B cell (primary cell): ENCODE measurements at places on chromosomes 12 and 14.

DNA sequence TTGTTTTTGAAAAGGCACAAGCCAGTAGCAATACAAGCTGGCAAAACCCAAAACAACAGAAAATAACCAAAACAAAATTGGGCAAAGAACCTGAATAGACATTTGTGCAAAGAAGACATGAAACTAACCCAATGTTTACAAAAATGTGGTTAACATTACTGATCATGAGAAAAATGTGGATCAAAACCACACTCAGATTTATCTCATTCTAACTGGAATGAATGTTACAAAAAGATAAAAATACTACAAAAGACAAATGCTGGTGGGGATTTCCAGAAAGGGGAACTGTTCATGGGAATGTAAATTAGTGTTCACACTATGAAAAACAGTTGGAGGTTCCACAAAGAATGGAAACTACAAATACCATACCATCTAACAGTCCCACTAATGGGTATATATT is 26.6 kb downstream of the ASCL4 start:
- H3K36me3 ChIP-seq: no peaks in the 10 kb centered on the region
- H3K27ac ChIP-seq: no peak overlapping the region
- no peaks in the 10 kb centered on the region for H3K27me3 ChIP-seq

- H3K36me3 ChIP-seq: peaks cover 14% of the 10 kb centered on the region
- H3K4me3 ChIP-seq: no peak overlapping the region
- peaks cover 2% of the 10 kb centered on the region for H3K4me1 ChIP-seq
- H3K27me3 ChIP-seq: no peaks in the 10 kb centered on the region
- no peak for DNase-seq
These were observed 32.4 kb downstream of the HIGD1C start for GRCh38 chr12:50984586-50985298.

DNA sequence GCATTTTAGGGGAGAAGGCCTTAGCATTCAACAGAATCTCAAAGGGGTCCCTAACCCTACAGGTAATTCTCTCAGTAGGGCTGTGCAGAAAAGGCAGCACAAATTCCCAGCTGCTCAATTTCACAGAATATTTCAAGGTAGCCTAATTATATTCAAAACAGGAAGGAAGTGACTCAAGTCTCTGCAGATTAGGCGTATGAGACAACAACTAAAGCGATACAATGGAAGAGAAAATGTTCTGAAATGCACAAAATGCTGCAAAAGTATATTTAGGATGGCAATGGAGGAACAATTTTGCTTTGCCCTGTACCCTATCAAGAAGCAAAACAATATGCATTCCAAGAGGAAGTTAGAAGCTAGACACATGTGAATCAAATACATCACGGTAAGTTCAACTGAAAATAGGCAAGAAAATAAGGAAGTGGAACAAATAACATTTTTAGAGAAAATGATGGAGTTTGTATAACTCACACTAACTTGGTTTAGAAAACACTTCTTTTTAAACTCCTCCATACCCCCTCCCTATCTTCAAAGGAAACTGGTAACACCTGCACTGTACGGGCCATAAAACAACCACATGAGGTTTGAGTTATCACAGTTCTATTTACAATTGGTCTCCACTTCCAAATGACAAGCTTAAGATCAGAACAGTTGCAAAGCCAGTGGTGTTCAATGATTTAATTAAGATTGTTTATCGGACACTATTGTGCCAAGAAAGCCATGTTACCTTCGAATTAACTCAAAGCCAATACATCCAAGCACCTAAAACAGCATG is 1.6 kb downstream of the GIT2 start:
- peaks cover 34% of the 10 kb centered on the region for H3K4me1 ChIP-seq
- peak; percentile 67 for DNase-seq
- no peaks in the 10 kb centered on the region for H3K27me3 ChIP-seq
- peaks cover 21% of the 10 kb centered on the region for H3K36me3 ChIP-seq

DNA sequence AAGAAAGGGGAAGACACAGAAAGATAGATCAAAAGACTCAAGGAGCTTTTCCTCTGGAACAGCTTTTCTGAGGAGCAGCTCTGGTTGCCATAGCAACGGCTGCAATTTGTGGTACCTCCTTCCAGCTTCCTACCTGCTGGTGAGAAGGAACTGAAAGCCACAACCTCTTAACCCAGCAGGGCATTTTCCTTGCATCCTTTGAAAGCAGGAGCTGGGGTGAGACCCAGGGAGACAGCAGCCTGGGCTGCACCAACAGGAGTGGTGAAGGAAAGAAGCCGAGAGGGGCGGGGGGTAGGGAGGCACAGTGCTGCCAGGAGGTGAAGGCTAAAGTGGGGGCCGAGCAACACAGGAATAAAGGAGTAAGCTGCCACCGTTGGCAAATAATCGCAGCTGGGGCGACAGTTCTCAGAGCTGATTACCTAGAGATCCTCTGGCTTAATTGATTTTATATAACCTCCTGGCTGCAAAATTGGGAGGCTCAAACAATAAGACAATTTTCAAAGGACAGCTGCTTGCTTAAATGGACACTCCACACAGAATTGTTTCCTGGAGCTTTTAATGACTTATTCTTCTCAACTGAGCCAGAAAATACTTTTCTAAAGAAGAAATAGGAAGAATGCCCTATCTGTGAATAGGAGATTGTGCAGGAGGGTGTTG is 129.4 kb downstream of the RPAP3 start:
- H3K27ac ChIP-seq: no peak overlapping the region
- H3K36me3 ChIP-seq: no peaks in the 10 kb centered on the region
- H3K4me3 ChIP-seq: no peak overlapping the region
- no peaks in the 10 kb centered on the region for H3K4me1 ChIP-seq

DNA sequence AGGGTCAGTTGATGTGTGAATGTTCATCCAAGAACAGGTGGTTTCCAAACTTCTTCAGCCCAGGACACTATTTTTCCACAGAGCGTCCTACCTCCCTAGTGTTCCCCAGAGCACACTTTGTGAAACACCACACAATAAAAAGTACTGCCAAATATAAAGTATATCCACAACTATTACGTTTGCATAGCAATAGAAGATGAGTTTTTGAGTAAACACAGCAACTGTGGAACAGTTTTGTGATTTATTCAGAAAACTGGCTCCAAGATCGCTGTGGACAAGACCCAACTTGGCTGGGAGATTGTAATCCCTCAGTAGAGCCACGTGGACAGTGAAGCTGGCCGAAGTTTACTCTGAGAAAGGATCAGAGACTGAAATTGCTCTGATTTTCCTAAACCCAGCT is 14.5 kb upstream of the MAP1LC3B2 start:
- peaks cover 28% of the 10 kb centered on the region for H3K4me1 ChIP-seq
- H3K27ac ChIP-seq: no peak overlapping the region
- no peak for DNase-seq
- no peaks in the 10 kb centered on the region for H3K36me3 ChIP-seq
- H3K4me3 ChIP-seq: no peak overlapping the region
- H3K27me3 ChIP-seq: no peaks in the 10 kb centered on the region

DNA sequence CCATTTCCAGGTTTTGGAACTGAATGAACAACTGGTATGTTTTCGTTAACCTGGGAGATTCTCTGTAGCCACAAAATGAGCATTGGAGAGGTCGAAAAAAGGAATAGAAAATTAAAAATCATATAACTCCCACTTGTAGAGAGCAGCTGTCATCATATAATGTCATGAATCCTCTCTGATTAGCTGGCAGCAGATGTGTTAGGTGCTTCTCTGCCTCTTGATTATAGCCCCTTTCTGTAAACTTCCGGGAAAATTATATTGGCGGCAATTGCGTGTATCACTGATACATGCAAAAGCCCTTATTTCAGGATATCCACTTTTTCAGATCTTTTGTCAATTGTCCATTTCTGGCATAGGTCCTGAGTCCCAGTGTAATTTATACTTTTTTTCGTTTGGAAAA is 31.7 kb downstream of the FGD4 start:
- no peaks in the 10 kb centered on the region for H3K27me3 ChIP-seq
- no peak overlapping the region for H3K4me3 ChIP-seq
- no peak for DNase-seq
- H3K27ac ChIP-seq: no peak overlapping the region

DNA sequence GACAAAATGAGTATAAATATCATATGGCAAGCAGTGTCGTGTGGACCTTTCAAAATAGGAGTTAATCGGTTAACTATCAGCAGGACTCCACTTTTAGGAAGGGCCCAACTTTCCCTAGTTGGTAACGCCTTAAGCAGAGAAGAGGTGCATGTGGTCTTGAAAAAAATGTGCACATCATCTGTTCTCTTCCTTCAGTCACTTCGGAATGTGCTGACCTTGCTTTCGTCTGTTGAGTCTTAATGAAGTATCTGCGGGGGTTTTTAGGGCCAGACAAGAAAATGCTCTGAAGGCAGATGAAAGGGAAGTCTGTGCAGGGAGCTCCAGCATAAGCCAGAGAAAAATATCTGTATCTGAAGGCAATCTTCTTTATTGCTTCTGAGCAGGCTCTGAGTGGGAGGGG is 185.2 kb downstream of the AEBP2 start:
- no peak overlapping the region for H3K4me3 ChIP-seq
- no peak overlapping the region for H3K27ac ChIP-seq
- no peaks in the 10 kb centered on the region for H3K36me3 ChIP-seq
- no peaks in the 10 kb centered on the region for H3K4me1 ChIP-seq
- DNase-seq: no peak

GRCh38 chr12:32768518-32768917 is 12.8 kb upstream of the YARS2 start:
- no peaks in the 10 kb centered on the region for H3K4me1 ChIP-seq
- no peaks in the 10 kb centered on the region for H3K36me3 ChIP-seq
- no peak overlapping the region for H3K4me3 ChIP-seq
- no peaks in the 10 kb centered on the region for H3K27me3 ChIP-seq

DNA sequence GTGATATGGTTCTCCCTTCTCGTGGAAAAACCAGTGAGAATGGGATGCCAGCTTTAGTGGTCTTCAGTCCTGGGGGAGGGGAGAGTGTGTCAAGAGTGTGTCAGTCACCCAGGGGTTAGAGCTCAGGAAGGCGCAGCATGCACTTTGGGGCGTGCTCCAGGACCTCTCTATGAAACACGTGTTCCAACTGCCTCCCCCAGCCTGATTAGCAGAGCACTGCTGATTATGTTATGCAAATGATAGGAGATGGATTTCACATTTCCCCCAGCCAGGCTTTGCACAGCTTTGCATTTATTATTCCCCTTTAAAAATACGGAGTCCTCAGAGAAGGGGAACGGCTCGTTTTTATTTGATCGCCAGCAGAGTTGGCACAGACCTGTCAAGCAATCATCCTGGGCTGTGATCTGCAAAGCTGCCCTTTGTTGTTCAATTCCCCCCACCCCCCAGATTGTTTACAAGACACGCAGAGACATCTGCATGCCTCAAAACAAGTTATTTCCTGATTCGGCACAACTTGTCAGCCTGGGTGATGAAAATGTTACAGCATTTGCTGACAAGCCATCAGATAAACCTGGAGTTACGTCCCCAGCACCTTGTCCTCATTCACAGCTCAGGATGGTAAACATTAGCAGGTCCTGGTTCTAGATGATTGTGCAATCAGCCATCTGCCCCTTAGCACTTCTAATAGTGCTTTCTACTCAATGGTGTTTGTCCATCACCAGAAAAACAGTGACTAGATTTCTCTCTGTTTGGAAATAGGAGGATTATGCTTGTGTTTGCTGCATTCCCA is 196.5 kb downstream of the NOVA1 start:
- no peak for DNase-seq
- no peaks in the 10 kb centered on the region for H3K27me3 ChIP-seq
- H3K27ac ChIP-seq: no peak overlapping the region
- H3K36me3 ChIP-seq: no peaks in the 10 kb centered on the region
- H3K4me3 ChIP-seq: no peak overlapping the region

- DNase-seq: no peak
- no peaks in the 10 kb centered on the region for H3K27me3 ChIP-seq
These were observed 110.2 kb downstream of the ALX1 start for GRCh38 chr12:85390266-85390665.

DNA sequence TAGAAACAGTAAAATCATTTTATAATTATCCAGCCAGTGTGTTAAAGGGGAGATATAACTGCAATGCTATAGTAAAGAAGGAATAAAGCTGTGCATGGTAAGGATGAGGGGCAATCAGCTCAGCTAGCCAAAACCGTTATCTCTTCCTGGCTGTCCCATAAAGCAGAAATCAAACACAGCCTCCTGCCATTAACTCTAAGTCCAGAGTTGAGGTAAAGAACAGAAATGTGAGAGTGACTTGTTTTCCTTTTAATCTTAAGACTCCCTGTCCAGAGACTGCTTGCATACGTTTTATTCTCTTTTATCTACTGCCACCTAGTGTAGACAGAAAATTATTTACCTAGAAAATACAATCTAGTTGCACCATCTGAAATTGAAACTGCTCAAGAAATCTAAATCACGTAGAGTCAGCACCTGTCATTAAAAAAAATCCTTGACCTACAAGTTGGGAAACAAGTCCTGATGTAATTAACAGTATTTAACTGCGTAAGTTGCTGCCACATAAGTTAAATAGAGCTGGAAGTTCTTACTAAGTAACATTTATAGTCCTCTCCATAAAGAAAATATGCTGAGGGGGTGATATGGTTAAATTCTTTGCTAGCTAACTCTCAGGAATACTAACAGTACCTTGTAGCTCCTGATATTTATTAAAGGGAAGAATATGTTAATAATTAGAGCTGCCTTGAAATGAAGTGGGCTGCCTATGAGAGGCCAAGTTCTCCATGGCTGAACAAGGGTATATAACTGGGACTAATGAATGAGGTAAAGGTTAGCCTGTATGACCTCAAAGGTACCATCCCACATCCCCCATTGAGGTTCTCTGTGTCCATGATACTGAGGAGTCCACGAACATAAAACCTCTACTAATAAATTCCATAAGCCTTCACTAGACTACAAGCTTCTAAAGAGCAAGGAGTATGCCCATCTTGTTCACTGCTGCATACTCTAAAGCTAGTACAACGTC is 62.7 kb downstream of the GALNT4 start:
- peaks cover 4% of the 10 kb centered on the region for H3K36me3 ChIP-seq
- no peak overlapping the region for H3K27ac ChIP-seq
- no peak overlapping the region for H3K4me3 ChIP-seq
- H3K4me1 ChIP-seq: peaks cover 5% of the 10 kb centered on the region
- no peaks in the 10 kb centered on the region for H3K27me3 ChIP-seq

GRCh38 chr12:14601692-14602478 is 34.2 kb upstream of the PLBD1 start:
- no peak for DNase-seq
- H3K36me3 ChIP-seq: no peaks in the 10 kb centered on the region
- H3K27me3 ChIP-seq: no peaks in the 10 kb centered on the region
- H3K27ac ChIP-seq: no peak overlapping the region
- no peaks in the 10 kb centered on the region for H3K4me1 ChIP-seq

DNA sequence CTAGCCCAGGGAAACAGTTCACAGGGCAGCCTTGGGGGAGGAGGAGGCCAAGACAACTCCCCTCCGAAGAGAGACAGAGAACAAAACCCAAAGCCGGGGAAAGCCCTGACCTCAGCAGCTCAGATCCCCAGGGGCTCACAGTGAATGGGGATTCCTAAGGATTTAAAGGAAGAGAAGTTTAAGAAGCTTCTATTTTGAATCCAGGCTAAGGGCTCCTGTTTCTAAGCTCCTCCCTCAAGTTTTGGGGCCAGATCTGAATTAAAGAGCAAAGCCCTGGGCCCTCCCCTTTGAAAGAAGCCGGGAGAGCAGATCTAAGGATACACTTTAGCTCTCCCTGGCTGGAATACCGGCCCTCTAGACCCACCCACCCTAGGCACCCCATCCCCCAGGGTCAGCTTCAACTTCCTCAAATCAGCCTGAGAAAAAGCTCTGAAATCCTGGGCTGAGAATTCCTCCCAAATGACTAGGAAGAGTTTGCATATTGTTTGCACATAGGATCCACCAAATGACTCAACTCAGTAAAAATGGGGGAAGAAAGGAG is 3.9 kb downstream of the KDM2B start:
- H3K36me3 ChIP-seq: no peaks in the 10 kb centered on the region
- peaks cover 14% of the 10 kb centered on the region for H3K4me1 ChIP-seq
- no peak overlapping the region for H3K27ac ChIP-seq
- no peak for DNase-seq
- H3K27me3 ChIP-seq: no peaks in the 10 kb centered on the region
- H3K4me3 ChIP-seq: no peak overlapping the region
